ENCODE measurements at places on chromosomes 2 and 18.

- DNase-seq, result no peak
Observed at GRCh38 chr18:8705238-8705960, at the start of gene MTCL1. TSS of gene MTCL1 (plus strand) at chr18:8705556. CDS start at chr18:8705661, 105 bp downstream.

GRCh38 chr2:31788273-31788672, 207.5 kb upstream of the SRD5A2 start:
- no peak for DNase-seq

GRCh38 chr2:133139847-133140533, 428.3 kb downstream of the NCKAP5 start:
- no peak for DNase-seq

DNA sequence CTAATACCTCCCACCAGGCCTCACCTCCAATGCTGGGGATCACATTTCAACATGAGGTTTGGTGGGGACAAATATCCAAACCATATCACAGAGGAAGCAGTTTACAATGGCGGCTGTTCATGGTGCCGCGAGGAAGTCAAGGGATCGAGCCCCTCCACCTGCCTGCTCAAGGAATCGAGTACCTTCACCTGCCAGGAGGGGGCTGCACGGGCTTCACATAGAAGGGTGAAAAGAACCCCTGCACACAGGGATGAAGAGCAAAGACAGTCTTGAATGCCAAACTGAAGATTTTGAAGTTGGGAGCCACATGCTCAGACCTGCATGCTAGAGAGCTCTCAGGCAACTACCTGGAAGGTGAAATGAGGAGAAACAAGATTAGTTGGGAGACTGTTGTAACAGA, 110.3 kb downstream of the KCNF1 start:
- DNase-seq, result no peak

All from hematopoietic multipotent progenitor cell treated with erythropoietin and hydrocortisone succinate and interleukin-3 and kit ligand, for 17 days (in vitro differentiated cells).